ENCODE measurements at places on chromosomes 7 and 10. TPM values are rescaled to one million over a fixed set of nuclear protein-coding genes. Genes with fewer than 3 reads are reported as not detected.

PRTFDC1 gene
- total RNA-seq: 6.5 TPM

GPRIN2 gene
- 15.8 TPM for total RNA-seq

ZKSCAN1 gene
- 40.2 TPM for total RNA-seq

NKX2-3 gene
- not detected for total RNA-seq

ADRA2A gene
- 115 TPM for total RNA-seq

CDHR1 gene
- total RNA-seq: 0.26 TPM

GFRA1 gene
- 4.2 TPM for total RNA-seq

PPP1R17 gene
- total RNA-seq: not detected

DNA sequence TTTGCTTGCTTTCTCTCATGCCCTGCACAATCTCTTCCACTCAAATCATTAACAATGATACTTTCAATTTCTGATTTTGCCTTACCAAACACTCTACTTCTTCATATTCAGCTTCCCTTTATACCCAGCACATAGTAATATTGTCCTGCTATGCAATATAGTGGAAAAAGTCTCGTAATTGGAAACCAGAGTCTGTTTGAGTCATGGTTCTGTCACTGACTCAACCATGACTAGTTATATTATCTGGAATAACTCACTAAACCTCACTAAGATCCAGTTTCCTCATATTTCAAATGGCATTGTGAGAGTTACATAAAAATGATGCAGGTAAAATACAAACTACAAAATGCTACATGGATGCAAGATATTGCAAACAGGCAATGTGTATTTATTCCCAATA lies 98.5 kb upstream of the LRRTM3 start:
- DNase-seq: no peak
- no peak overlapping the region for H3K27ac ChIP-seq
- no peaks in the 10 kb centered on the region for H3K27me3 ChIP-seq
- no peak overlapping the region for H3K4me3 ChIP-seq
- no peaks in the 10 kb centered on the region for H3K36me3 ChIP-seq

- no peaks in the 10 kb centered on the region for H3K36me3 ChIP-seq
- no peaks in the 10 kb centered on the region for H3K27me3 ChIP-seq
- no peak overlapping the region for H3K27ac ChIP-seq
- peak; percentile 40 for DNase-seq
- no peak overlapping the region for H3K4me3 ChIP-seq
Observed at GRCh38 chr10:115001506-115002381, 63.7 kb downstream of the TRUB1 start.

DNA sequence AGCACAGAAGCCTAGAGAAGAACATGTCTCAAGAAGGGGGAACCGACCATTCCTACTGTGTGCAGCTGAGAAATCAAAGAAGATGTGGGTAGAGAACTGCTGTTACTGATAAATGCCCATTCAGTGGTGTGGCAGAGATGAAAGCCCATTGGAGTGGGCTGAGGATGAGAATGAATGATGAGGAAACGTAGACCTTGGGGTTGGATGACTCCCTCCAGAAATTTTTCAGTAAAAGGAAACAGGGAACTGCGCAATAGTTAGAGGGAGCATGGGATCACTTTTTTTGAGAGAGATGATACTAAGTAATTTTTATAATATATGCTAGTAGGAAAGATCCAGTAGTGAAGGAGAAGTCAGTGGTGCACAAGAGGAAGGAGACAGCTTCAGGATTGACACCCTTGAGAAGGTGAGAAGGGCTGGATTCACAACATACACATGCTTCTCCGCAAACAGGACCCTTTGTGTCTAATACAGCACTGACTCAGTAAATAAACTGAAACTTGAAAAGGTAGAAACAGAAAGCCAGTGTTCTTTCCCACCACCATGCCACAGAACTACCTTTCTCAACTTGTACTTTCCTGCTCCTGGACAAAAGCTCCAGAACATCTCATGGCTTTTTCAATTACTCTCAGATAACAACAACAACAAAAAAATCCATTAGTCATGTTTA lies 104.7 kb upstream of the IL6 start:
- no peaks in the 10 kb centered on the region for H3K4me1 ChIP-seq
- H3K27ac ChIP-seq: no peak overlapping the region
- H3K36me3 ChIP-seq: no peaks in the 10 kb centered on the region
- H3K4me3 ChIP-seq: no peak overlapping the region
- no peaks in the 10 kb centered on the region for H3K27me3 ChIP-seq

- H3K36me3 ChIP-seq: no peaks in the 10 kb centered on the region
- no peaks in the 10 kb centered on the region for H3K27me3 ChIP-seq
- H3K27ac ChIP-seq: no peak overlapping the region
Observed at GRCh38 chr7:149748076-149748874, 25.1 kb downstream of the ZNF467 start.

DNA sequence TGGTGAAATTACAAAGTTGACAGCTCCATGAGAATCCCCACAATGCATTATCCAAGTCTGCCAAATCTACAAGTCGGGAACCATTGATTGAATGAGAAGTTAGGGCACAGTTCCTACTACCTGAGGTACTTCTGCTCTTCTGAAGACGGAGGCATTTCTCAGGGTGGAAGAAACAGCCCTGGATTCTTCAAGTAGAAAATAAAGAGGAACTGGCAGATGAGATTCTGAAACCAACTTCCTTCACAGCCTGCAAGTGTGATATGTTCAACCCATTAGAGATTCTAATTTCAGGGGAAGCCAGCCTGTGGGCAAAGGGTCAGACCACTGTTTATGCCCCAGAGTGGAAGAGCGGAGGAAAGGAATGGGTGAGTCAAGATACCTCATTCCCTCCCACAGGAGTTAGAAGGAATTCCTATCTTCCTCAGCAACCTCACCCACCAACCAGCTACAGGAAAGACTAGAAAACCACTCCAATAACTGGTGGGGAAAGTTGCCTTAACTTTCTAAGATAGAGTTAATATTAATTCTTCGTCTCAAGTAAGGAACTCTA lies 50.5 kb upstream of the BMPER start:
- no peaks in the 10 kb centered on the region for H3K27me3 ChIP-seq
- H3K4me1 ChIP-seq: no peaks in the 10 kb centered on the region
- no peak for DNase-seq
- no peak overlapping the region for H3K27ac ChIP-seq
- no peak overlapping the region for H3K4me3 ChIP-seq
- H3K36me3 ChIP-seq: no peaks in the 10 kb centered on the region

DNA sequence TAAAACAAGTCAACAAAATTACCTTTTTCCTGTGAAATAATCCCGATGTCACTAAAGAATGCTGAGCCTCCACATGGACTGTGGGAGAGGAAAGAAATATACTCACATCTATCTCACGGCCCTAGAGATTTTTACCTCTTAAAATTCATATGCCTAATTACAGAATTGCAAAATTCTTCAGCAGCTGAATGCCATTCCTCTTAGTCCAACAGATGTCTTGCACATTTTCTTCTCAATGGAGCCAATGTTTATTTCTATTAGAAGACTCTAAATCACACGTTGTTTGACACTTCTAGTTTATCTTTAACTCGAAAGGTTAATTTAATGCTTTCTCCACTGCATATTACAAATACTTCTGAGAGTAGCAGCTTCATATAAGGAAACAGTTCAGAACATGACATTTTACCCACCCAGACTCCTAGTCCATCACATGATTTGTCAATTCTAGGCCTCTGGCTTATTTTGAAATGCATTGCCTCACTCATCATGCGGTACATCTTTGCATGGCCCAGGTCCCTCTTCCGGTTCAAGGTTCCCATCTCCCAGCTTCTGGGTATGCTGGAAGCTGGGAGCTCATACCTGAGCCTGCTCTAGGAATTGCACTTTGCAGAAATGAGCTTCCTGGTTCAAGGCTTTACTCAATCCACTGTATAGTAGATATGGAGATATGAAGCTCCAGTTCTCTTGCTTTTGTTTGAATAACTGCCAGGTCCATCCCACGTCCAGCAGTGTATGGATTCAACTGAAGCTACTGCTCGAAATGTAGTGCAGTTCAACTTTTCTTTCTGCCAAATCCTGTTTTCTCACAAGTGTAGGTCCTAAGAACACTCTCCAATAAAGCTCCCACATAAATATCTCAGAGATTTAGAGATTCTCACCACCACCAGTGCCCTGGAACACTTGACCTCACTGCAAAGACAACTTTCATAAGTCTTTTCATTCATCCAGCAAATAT lies 306.2 kb downstream of the GPR37 start:
- H3K27ac ChIP-seq: no peak overlapping the region
- no peak overlapping the region for H3K4me3 ChIP-seq
- H3K27me3 ChIP-seq: no peaks in the 10 kb centered on the region
- peak; percentile 9 for DNase-seq

GRCh38 chr7:28988091-28988490 lies 30.0 kb upstream of the TRIL start:
- no peak for DNase-seq
- H3K27me3 ChIP-seq: no peaks in the 10 kb centered on the region
- H3K27ac ChIP-seq: no peak overlapping the region
- no peaks in the 10 kb centered on the region for H3K4me1 ChIP-seq
- H3K36me3 ChIP-seq: no peaks in the 10 kb centered on the region

DNA sequence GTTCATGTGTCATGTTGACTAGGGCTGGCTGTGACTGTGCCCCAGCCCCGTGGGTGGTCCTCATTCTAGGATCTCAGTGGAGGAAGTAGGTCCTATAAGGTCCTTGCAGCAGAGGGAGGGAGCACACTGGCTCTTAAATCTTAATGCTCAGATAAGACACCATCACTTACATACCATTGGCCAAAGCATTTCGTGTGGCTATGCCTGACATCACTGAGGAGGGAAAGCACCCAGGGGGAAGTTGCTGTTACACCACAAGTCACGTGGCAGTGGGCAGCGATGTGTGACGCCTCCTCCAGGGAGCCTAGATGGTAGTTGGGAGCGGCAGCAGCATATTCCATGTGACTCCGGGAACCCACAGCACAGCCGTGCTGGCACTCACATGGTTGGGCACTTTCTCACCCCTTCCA lies 224.7 kb upstream of the SH2B2 start:
- no peaks in the 10 kb centered on the region for H3K27me3 ChIP-seq
- DNase-seq: no peak
- H3K4me3 ChIP-seq: no peak overlapping the region
- no peaks in the 10 kb centered on the region for H3K36me3 ChIP-seq
- H3K27ac ChIP-seq: no peak overlapping the region

DNA sequence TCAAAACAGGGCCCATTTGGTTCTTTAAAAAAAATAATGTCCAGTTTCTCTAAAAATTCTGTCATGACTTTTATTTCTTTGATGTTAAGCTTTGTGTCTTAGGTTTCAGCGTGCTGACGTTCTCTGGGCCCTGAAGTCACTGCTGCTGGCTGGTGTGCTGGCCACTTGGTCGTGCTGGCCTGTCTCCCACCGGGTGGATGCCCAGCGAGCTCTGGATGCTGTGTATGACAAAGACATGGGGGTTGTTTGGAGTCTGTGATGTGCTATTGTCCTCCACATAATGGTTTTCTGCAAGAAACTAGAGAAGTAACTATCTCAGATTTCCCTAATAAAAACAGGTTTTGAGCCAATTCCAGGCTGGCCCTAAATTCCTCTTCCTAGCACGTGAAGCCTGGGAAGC lies 9.5 kb upstream of the IDI2 start:
- H3K27me3 ChIP-seq: no peaks in the 10 kb centered on the region
- no peak for DNase-seq

GRCh38 chr7:158497627-158498026 lies 90.0 kb downstream of the PTPRN2 start:
- H3K4me1 ChIP-seq: peaks cover 7% of the 10 kb centered on the region
- H3K36me3 ChIP-seq: no peaks in the 10 kb centered on the region
- no peaks in the 10 kb centered on the region for H3K27me3 ChIP-seq
- no peak overlapping the region for H3K27ac ChIP-seq

GRCh38 chr7:4269746-4270145 lies 412.3 kb upstream of the FOXK1 start:
- H3K27me3 ChIP-seq: no peaks in the 10 kb centered on the region
- no peaks in the 10 kb centered on the region for H3K4me1 ChIP-seq
- no peaks in the 10 kb centered on the region for H3K36me3 ChIP-seq
- H3K27ac ChIP-seq: no peak overlapping the region
- no peak overlapping the region for H3K4me3 ChIP-seq

DNA sequence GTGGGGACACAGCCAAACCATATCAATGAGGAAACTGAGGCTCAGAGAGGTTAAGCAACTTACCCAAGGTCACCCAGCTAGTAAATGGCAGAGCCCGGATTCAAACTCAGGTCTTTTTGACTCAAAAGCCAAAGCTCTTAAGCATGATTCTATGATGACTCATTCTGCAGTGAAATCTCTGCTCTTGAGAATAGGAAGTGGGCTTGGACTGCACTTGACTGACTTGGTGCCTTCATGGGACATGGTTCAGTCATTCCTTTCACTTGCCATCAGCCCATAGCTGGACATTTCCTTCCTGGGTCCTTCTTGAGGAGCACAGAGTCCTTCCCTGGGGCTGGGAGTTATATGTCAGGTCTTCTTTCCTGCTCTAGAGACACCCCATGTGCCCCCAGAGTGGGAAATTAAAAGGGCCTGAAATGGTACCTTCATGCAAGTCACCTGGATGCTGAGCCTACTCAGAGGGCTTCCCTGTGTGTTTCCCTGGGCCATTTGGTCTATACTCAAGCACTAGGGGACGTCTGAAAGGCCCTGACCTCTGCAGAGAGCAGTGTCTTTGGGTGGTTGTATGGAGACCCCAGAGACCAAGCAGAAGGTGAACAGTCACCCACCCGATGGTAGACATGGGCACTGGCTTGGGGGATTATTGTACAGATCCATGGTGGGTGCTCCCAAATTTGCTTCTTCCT lies 62.4 kb upstream of the SDK1 start:
- no peak overlapping the region for H3K27ac ChIP-seq
- no peaks in the 10 kb centered on the region for H3K27me3 ChIP-seq
- H3K4me3 ChIP-seq: no peak overlapping the region

- no peak overlapping the region for H3K4me3 ChIP-seq
- H3K4me1 ChIP-seq: no peaks in the 10 kb centered on the region
- H3K27me3 ChIP-seq: no peaks in the 10 kb centered on the region
- no peak overlapping the region for H3K27ac ChIP-seq
Observed at GRCh38 chr7:121639705-121640104, 233.3 kb upstream of the PTPRZ1 start.
